ENCODE measurements at places on chromosomes 5 and 9.

DNA sequence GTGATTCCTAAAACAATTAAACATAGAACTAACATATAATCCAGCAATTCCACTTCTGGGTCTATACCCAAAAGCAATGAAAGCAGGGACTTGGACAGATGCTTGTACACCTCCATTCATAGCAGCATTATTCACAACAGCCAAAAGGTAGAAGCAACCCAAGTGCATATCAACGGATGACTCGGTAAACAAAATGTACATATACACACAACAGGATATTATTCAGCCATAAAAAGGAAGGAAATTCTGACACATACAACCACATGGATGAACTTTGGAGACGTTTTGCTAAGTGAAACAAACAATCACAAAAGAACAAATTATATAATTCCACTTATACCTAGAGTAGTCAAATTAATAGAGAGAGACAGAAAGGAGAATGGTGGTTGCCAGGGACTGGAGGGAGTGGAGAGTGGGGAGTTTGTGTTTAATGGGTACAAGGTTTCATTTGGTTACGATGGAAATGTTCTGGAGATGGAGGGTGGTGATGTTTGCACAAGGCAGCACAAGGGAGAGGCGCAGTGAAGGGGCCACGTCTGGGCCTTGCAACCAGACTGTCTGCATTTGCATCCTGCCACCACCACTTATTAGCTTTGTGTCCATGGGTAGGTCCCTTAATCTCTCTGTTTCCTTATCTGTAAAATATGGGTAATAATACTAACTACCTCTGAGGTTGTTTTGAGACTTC lies 36.3 kb upstream of the RLN1 start:
- DNase-seq, result no peak

GRCh38 chr5:109312695-109313094 lies 97.1 kb downstream of the PJA2 start:
- no peak for DNase-seq

- DNase-seq, result no peak
Measured at GRCh38 chr5:16539169-16539666, 73.6 kb upstream of the ZNF622 start.

GRCh38 chr5:132445640-132445923 lies 45.0 kb downstream of the IRF1 start:
- no peak for DNase-seq

DNA sequence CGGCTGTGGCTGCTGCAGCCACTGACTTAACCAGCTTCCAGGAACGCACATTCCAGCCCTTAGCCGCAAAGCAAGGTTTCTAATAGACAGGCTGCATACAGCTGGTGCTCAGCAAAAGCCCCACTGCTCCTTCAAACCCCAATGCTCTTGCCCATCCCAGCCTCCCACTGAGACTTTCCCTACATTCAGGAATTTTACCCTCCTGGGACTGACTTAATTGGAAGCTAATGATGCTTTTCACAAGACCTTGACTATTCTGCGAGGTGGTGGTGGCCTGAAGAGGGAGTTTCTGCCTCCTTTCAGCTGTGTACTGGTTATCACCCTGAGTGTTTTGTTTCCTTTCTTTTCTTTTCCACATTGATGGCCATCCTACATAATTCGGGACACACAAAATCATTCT lies 164.9 kb upstream of the IRX1 start:
- DNase-seq, result no peak

All from NCI-H2029 treated with DMSO at 0.1 percent for 48 hours (cell line).